ENCODE measurements at places on chromosomes 6 and 20. TPM values are rescaled to one million over a fixed set of nuclear protein-coding genes. Genes with fewer than 3 reads are reported as not detected.

The SLC17A2 gene
- total RNA-seq, result not detected

GRCh38 chr6:126767711-126768110 lies 350.8 kb upstream of the RSPO3 start:
- no peak for DNase-seq
- no peaks in the 10 kb centered on the region for H3K27me3 ChIP-seq
- no peak overlapping the region for H3K4me3 ChIP-seq
- no peaks in the 10 kb centered on the region for H3K4me1 ChIP-seq

DNA sequence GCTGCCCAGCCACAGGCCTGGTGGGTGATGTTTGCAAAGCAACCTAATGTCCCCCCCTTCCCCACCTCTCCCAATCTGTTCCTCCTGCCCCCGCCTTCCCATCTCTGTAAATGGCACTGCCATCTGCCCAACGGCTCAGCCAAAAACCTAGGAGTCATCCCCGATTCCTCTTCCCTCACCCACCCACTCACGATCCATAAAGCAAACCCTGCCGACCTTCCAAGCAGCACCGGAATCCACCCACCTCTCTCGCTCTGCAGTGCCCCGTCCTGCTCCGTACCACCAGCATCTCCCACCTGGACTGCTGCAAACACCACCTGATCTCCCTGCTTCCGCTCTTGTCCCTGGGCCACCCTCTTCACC lies 37.6 kb downstream of the SULF2 start:
- no peak overlapping the region for H3K27ac ChIP-seq
- H3K36me3 ChIP-seq, result no peaks in the 10 kb centered on the region
- peaks cover 11% of the 10 kb centered on the region for H3K4me1 ChIP-seq
- no peak overlapping the region for H3K4me3 ChIP-seq
- H3K27me3 ChIP-seq, result no peaks in the 10 kb centered on the region

DNA sequence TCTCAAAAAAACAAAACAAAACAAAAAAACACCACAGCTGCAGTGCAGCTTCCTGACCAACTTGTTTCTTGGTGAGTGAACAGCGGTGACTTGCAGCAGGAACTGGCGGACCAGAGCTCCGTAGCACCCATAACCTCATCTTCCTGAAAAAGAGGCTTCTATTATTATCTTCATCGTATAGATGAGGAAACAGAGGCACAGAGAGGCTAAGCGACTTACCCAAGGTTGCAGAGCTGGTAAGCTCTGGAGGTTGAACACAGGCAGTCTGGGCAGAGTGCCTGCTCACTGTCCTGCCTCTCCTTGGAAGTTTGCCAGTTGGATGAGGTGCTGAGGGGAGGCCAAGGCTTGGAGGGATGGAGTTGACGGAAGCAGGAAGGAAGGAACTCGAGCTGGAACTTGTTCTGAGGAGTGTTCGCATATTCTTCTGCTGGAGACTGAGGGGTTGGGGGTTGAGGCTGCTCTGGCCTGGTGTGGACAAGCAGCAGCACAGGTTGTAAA lies 47.9 kb upstream of the CCDC167 start:
- H3K4me3 ChIP-seq, result peak overlapping the region; percentile 19
- no peaks in the 10 kb centered on the region for H3K36me3 ChIP-seq
- DNase-seq, result no peak
- H3K27me3 ChIP-seq, result no peaks in the 10 kb centered on the region
- peaks cover 13% of the 10 kb centered on the region for H3K4me1 ChIP-seq

GRCh38 chr6:4588163-4588562 lies 188.0 kb upstream of the CDYL start:
- no peak overlapping the region for H3K4me3 ChIP-seq
- no peaks in the 10 kb centered on the region for H3K36me3 ChIP-seq
- DNase-seq, result no peak
- H3K27me3 ChIP-seq, result no peaks in the 10 kb centered on the region
- H3K4me1 ChIP-seq, result no peaks in the 10 kb centered on the region
- no peak overlapping the region for H3K27ac ChIP-seq

The CEP162 gene
- total RNA-seq, result 6.0 TPM

The MDFI gene
- not detected for total RNA-seq

The LRRN4 gene
- total RNA-seq, result not detected

DNA sequence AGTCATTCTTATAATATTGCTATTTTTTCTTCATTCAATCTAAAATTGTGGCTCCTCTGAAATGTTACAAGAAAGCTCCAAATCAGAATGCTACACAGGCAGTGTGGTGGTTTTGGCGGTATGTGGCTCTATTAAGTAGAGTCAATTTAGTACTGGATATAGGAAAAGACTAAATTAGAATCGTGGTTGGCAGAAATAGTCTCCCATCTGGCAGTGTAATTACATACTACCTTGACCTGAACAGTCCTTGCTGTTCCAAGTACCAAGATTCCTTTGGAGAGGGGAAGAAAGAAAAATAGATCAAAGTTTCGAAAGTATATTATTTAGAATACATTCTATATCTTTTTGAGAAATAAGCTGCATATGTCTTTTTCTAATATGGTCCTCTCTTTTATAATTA lies 78.2 kb downstream of the C6orf118 start:
- no peaks in the 10 kb centered on the region for H3K4me1 ChIP-seq
- H3K27me3 ChIP-seq, result no peaks in the 10 kb centered on the region
- no peaks in the 10 kb centered on the region for H3K36me3 ChIP-seq
- no peak overlapping the region for H3K4me3 ChIP-seq
- H3K27ac ChIP-seq, result no peak overlapping the region

DNA sequence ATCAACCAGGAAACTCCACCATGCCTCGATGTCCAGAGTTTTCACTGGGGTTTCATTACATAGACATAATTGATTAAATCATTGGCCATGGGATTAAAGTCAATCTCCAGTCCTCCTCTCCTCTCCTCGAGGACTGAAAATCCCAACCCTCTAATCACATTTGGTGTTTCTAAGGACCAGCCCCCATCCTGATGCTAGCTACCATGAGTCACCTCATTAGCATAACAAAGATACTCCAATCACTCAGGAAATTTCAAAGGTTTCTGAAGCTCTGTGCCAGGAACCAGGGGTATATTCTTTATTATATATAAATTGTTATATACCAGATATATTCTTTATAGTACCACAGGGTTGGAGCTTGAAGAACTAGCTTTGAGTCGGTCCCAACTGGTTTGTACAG lies 212.9 kb upstream of the PRND start:
- H3K4me1 ChIP-seq, result no peaks in the 10 kb centered on the region
- no peaks in the 10 kb centered on the region for H3K36me3 ChIP-seq
- peaks cover 9% of the 10 kb centered on the region for H3K27me3 ChIP-seq
- DNase-seq, result no peak

GRCh38 chr6:25899580-25900408 lies 25.8 kb upstream of the SLC17A3 start:
- no peak overlapping the region for H3K4me3 ChIP-seq
- H3K27me3 ChIP-seq, result peaks cover 3% of the 10 kb centered on the region
- no peak for DNase-seq
- H3K36me3 ChIP-seq, result no peaks in the 10 kb centered on the region

DNA sequence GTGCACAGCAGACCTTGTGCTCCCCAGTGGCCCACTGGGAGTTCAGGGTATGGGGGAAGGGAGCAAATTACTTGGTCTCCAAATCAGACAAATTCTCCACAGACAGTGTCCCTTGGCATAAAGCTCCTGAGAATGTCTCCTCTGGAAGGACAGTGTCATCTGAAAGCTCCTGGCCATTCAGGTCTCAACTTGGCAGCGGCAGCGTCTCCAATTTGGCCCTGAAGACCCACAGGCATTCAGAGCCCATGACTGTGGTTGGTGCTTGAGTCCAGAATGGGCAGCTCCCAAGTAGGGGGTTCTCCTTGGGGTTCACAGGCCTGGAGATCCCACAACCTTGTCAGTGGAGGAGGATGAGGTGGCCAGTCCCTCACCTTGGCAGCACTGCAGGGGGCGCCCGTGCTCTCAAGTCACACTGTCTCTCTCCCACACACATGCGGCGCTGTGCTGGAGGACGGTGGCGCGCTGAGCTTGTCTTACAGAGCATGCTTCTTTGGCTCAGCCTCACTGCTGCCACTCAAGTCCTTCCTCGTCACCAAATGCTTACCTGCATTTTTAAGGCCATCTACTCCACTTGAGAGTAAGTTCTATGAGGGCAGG lies 20.7 kb downstream of the DYNLRB1 start:
- H3K27ac ChIP-seq, result no peak overlapping the region
- H3K4me1 ChIP-seq, result peaks cover 14% of the 10 kb centered on the region
- peak; percentile 27 for DNase-seq
- peaks cover 59% of the 10 kb centered on the region for H3K36me3 ChIP-seq

GRCh38 chr6:99609905-99610489 lies 3.4 kb downstream of the PRDM13 start:
- DNase-seq, result no peak
- no peaks in the 10 kb centered on the region for H3K36me3 ChIP-seq
- H3K4me1 ChIP-seq, result peaks cover 27% of the 10 kb centered on the region
- peaks cover 70% of the 10 kb centered on the region for H3K27me3 ChIP-seq
- H3K27ac ChIP-seq, result no peak overlapping the region

DNA sequence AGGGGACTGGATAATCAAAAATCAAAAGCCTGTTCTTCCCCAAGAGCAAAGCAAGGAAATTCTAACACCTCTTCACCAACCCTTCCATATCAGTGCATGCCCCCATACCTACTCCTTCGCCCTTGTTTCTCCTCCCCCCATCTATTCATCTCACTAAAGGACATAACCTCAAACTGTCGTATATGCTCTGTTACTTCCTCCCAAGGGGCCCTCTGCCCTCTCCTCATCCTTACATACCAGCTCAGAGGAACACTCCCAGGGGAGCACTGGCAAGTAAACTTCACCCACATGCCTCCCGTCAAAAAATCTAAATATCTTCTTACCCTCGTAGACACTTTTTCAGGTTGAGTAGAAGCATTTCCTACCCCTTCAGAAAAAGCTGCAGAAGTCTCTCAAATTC lies 9.4 kb upstream of the ADTRP start:
- no peaks in the 10 kb centered on the region for H3K27me3 ChIP-seq
- H3K4me3 ChIP-seq, result no peak overlapping the region
- DNase-seq, result no peak
- peaks cover 17% of the 10 kb centered on the region for H3K4me1 ChIP-seq

The SAMD10 gene
- total RNA-seq, result 14.3 TPM

DNA sequence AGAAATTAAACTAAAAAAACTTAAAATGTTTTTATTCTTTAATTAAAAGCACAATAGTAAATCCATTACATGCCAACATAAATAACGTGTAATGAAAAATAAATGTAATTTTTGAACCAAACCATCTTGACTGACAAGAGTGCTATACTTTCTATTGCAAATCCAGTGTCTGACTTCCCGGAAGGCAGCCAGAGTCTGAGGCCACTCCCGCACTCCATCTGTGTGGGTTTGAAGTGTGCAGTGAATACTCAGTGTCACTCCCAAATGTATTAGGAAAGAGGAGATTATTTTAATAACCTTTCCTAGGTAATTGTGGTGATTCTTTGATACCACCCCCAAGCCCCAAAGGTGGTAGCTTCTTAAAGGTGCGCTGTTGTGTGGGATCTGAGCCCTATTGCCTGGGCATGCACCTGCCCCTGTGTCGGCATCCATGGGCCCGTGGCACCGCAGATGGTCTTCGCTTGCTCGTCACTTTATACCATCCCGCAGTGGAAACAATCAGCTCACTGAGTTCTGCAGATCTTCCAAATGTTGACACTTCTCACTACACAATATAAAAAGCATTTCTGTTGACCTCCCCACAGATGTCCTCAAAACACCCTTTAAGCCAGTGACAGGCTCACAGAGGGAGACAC lies 391.2 kb downstream of the THBS2 start:
- no peaks in the 10 kb centered on the region for H3K36me3 ChIP-seq
- no peaks in the 10 kb centered on the region for H3K27me3 ChIP-seq
- H3K27ac ChIP-seq, result no peak overlapping the region
- no peaks in the 10 kb centered on the region for H3K4me1 ChIP-seq
- no peak overlapping the region for H3K4me3 ChIP-seq

DNA sequence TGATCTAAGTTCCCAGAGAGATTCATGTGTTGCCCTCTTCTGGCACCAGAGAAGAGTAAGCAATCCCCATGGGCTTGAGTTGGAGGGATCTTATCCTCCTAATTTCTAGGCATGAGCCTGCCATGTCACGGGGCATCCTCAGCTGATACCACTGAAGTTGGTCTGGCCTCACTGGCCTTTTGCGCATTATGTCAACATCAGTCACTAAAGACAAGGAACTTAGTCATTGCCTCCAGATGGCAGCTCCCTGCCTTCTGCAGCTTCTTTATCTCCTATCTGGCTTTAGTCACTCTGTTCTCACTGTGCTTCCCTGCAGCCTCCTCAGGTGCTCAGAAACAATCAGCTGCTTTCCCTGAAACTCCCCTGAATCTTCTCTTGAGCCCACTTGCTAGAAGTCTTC lies 312.2 kb downstream of the ADGRG6 start:
- H3K36me3 ChIP-seq, result no peaks in the 10 kb centered on the region
- no peak for DNase-seq
- H3K4me1 ChIP-seq, result no peaks in the 10 kb centered on the region
- no peak overlapping the region for H3K27ac ChIP-seq
- H3K27me3 ChIP-seq, result peaks cover 9% of the 10 kb centered on the region

- H3K27me3 ChIP-seq, result peaks cover 2% of the 10 kb centered on the region
- H3K36me3 ChIP-seq, result no peaks in the 10 kb centered on the region
- no peak for DNase-seq
Observed at GRCh38 chr6:31386099-31386498, 17.3 kb upstream of the MICA start.
